H4 (cell line): ENCODE measurements at places on chromosomes 4 and X. TPM values are rescaled to one million over a fixed set of nuclear protein-coding genes. Genes with fewer than 3 reads are reported as not detected.

AVPR2 gene
- 0.14 and 0.33 TPM in 2 replicates for total RNA-seq

DTHD1 gene
- not detected in 2 replicates for total RNA-seq

SHOX gene
- total RNA-seq = 0.08 TPM in 1 of 2 replicates, not detected in the other

MAP9 gene
- total RNA-seq = 9.9 and 15.2 TPM in 2 replicates

MAML3 gene
- 0.21 and 0.43 TPM in 2 replicates for total RNA-seq

ARMCX2 gene
- 1.5 and 5.9 TPM in 2 replicates for total RNA-seq

PLS3 gene
- 126 and 161 TPM in 2 replicates for total RNA-seq

CT47B1 gene
- total RNA-seq = not detected in 2 replicates

PPP3CA gene
- total RNA-seq = 34.5 and 36.8 TPM in 2 replicates

PCDH11X gene
- 0.72 and 1.2 TPM in 2 replicates for total RNA-seq

SPIN2A gene
- total RNA-seq = 0.04 TPM in 1 of 2 replicates, not detected in the other

EGFL6 gene
- total RNA-seq = not detected in 2 replicates

BRS3 gene
- not detected in 2 replicates for total RNA-seq

ADRA2C gene
- 1.7 TPM in 2 replicates for total RNA-seq

GRCh38 chr4:98921292-98921691 is 7.6 kb downstream of the EIF4E start:
- DNase-seq = no peak

- DNase-seq = no peak
Observed at GRCh38 chrX:24874604-24875247, 141.0 kb downstream of the ARX start.

GRCh38 chr4:188296331-188296730 is 157.1 kb downstream of the TRIML1 start:
- DNase-seq = no peak

DNA sequence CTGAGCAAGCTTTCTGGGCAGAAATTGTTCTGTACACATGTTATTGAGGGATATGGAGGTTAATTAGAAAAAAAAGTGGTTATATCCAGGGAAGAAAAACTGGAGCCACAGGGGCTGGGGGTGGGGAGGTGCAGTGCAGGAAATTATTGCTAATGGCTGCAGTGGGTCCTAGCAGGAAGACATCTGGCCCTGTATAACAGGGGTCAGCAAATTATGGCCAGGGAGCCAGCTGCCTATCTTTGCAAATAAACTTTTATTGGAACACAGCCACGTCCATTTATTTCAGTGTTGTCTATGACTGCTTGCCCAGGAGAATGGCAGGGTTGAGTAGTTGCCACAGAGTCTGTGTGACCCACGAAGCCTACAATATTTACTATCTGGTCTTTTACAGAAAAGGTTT is 23.4 kb upstream of the PRPS2 start:
- no peak for DNase-seq

- DNase-seq = no peak
Observed at GRCh38 chr4:67565284-67565683, 6.8 kb downstream of the STAP1 start.

DNA sequence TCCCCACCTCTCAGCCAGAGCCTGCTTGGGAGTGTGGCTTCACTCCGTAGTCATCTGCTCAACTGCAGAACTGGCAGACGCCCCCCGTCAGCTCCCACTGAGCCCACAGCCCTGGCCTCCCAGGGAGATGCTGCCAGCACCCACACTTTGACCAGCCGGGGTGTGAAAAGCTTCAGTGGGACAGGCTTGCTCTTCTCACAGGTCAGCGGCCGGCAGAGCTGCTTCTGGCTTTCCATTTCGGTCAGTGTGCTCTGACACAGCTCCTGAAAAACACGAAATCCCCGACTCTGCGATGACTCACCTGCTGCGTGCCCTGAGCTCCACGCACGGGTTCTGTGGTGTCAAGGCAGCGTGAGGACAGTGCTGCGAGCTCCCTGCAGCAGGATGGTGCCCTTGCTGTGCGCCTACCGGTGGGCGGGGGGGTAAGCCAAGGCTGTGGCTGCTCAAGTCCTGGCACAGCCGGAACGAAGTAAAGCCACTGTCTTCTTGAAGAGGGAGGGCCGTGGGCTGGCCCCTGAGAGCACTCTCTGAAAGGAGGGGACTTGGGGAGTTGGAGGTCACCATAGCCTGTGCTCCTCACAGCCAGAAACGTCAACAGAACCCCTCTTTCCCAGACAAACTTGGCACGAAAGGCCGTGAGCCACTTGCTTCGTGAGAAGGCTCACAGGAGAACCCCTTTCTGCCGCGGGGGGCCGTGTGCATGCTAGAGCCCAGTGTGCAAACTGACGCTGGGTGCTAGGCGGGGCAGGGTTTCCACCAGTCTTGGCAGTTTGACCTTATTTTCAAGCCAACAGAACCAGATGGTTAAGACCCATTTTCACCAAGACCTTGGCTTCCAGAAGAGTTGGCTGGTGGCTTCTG is 23.6 kb downstream of the NOP14 start:
- no peak for DNase-seq

DNA sequence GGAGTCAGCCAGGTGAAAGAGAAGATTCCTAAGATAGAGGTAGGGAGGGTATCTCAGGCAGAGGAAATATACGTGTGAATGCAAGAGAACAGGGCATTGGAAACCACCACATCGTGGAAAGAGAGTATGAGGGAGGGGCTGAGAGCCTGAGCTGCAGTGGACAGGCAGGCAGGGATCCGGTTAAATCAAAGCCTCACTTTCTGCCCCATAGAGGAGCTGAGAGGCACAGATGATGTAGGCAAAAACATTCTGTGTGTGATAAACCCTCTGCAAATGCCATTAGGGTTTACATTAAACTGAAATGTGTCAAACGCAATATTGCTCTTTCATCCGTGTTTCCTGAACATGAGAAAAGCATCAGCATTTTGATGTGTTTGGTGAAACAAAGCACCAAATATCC is 298.1 kb upstream of the TAPT1 start:
- no peak for DNase-seq

DNA sequence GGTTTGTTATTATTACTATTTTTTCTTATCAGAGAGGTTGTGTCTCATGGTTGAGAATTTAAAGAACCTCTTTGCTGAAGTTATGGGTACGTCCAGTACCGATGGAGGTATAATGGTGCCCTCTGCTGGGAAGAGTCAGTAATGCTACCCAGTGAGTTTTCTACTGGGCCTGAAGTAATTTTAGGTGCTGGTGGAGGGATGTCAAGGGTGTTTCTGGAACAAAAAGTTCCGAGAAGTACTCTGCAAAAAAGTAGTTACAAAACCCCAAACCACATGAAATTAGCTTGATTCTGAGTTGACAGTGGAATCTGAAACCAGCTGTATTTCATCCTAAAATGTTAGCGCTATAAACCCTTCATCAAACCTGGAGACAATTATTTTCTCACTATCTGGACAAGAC is 102.5 kb upstream of the MID1 start:
- DNase-seq = peak; percentile 30

GRCh38 chr4:28488021-28488420 is 1627.4 kb downstream of the STIM2 start:
- no peak for DNase-seq

DNA sequence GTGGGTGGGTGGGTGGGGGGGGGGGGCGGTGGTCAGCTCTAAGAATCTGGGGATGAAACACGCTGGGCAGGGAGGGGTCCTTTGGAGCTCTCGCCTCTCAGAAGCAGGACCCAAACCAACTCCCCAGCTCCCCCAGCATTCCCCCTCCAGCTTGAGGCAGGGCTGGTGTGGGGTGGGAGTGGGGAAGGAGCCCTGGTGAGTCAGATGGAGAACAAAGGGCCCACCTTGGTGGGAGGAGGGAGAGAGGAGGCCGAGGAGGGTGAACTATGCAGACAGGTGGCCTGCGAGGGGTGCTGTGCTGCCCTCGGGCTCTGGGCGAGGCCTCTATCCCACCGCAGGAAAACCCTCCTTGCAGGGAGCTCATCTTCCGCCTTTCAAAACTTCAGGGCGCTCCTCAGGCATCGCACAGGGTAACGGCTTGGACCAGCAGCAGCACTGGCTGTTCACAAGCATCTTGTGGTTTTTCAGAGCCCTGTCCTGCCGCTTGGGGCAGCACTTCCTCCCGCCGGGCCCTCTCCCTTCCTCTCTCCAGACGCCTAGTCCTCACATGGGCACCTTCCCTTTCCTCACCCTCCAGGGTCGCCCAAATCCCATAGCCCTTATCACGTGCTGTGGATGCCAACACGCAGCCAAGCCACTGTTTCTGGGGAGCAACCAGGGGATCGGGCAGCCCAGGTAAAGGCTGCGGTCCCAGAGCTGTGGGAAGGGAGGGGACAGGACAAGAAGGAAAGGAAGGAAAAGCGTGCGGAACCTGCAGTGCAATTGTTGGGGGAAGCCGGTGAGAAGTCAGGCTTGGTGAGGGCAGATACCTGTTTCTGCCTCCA is 34.0 kb upstream of the GRPEL1 start:
- DNase-seq = peak; percentile 64

DNA sequence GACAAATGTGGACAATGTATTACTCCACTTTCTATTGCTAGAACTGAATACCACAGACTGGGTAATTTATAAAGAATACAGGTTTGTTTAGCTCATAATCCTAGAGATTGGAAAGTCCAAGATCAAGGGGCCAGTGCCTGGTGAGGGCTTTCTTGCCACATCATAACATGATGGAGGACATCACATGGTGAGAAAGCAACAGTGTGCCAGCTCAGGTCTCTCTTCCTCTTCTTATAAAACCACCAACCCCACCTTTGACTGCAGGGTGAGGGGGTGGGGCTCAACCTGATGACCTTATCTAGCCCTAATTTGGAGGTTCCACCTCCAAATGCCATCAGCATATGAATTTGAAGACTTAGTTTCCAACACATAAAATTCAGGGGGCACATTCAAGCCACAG is 105.7 kb upstream of the CXorf66 start:
- no peak for DNase-seq

- no peak for DNase-seq
Observed at GRCh38 chrX:71533516-71533850, 579 bp downstream of the OGT start.

DNA sequence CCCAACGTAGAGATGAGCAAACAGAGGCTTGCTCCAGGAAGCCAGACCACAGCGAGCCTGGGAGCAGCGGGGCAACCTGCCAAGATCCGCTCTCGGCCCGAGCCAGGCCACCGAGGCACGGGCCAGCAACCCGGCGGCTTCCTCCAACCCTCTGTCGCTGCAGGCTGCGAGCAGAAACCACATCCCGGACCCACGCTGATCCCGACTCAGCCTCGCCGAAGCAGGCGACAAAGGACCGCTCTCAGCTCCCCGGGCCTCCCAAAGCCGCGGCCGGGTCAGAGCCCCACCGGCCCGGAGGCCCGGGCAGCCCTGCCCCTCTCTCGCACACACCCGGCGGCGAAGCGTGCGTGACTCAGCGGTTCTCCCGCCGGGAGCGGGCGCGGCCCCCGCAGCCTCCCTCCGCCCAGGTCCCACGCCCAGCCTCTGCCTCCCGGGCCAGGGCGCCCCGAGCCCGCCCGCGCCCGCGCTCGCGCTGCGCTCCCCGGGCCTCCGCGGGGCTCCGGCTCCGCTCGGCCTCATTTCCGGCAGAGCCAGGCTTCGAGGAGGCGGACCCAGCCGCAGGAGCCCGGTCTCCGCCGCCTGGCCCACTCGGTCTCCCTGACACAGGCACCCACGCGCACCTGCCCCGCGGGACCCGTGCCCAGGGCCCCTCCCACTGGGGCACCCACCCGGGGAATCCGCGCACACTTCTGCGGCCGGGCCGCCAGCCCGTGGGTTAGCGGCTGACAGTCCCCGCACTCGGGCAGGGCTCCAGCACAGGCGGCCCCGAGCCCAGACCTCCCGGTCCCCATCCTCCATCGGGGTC is 1.7 kb downstream of the PPP2R2C start:
- peak; percentile 34 for DNase-seq

- DNase-seq = peak; percentile 13
Observed at GRCh38 chr4:174538123-174538875, 16.0 kb upstream of the HPGD start.

DNA sequence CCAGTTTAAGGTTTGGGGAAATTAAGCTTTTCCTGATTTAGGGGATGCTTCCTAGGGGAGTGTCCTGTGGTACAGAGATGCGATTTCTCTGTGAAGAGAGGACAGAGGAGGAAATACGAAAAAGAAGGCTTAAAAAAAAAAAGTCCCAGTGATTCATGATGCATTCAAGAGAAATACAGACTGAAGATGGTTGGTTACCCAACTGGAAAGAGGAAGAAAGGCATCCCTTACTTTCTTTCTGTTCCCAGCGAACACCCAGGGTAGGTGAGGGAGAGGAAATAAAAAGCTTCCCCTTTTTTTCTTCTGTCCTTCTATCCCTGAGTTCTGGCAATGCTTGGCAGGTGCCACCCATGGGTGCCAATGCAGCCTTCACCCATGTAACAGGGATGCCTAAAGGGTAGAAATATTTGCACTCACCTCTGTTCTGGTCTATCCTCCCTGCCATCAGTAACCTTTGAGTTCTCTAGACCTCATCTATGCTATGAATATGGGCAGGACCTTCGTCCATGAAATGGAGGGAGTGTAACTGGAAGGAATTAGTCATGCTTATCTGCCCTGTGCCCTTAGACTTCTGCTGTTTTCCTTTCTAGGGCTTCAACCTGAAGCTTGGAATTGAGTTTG is 230.1 kb upstream of the GALNTL6 start:
- no peak for DNase-seq

DNA sequence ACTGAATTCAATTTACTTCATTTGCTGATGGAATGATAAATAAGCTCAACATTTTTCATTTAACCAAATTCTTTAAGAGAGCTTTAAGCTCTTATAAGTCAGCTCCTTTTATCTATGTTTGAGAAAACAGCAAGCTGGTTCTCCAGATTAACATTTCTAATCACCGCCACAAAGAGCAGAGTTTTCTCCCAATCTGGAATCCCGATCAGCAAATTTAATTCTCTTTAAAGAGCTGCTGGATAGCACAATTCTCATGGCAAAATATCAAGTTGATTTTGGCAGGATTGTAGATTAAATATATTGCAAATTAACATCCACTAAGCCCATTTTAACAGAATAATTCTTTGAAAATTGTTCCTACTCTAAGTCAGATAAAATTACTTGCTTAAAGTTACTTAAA is 48.8 kb downstream of the RPS6KA3 start:
- no peak for DNase-seq

DNA sequence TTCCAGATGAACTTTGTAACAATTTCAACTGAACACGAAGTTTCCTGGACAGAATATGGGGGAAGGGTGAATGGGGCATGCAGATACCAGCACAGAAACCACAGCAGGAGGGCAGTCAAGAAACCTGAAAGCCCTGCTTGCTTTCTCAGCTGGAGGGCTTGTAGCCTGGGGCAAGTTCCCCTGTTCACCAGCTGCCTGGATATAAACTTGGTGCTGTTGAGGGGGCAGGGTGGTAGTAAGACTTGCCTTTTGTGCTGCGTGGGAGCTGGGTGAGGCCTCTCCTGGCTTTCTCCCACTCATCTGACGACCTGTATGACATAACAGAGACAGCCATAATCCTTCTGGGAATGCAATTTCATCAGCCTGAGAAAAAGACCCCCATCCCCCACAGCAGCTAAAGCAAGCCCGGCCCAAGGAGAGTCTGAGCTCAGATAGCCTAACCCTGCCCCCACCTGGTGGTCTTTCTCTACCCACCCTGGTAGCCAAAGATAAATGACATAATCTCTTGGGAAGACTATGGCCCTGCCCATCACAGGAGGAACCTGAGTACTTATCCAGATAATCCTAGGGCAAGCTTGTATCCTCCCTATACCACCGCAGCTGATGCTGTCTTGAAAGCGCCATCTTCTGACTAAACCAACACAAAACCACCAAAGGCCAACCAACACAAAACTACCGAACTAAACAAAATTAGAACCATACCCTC is 234.3 kb downstream of the LAS1L start:
- DNase-seq = no peak

- peak; percentile 35 for DNase-seq
Observed at GRCh38 chr4:140135529-140136088, 18.4 kb downstream of the MAML3 start.
